ENCODE measurements at places on chromosomes 16 and 17. TPM values are rescaled to one million over a fixed set of nuclear protein-coding genes. Genes with fewer than 3 reads are reported as not detected.

GRCh38 chr17:68539548-68540467, 27.6 kb downstream of the PRKAR1A start:
- peak; percentile 20 for DNase-seq

GRCh38 chr17:66625311-66625767, 209.6 kb upstream of the CACNG5 start:
- no peak for DNase-seq

GRCh38 chr16:19963301-19963700, 78.7 kb upstream of the GPRC5B start:
- DNase-seq: no peak

GRCh38 chr16:89071686-89072547, 21.7 kb upstream of the ACSF3 start:
- no peak for DNase-seq

GRCh38 chr16:72991211-72991610, 56.7 kb downstream of the ZFHX3 start:
- DNase-seq: no peak

DNA sequence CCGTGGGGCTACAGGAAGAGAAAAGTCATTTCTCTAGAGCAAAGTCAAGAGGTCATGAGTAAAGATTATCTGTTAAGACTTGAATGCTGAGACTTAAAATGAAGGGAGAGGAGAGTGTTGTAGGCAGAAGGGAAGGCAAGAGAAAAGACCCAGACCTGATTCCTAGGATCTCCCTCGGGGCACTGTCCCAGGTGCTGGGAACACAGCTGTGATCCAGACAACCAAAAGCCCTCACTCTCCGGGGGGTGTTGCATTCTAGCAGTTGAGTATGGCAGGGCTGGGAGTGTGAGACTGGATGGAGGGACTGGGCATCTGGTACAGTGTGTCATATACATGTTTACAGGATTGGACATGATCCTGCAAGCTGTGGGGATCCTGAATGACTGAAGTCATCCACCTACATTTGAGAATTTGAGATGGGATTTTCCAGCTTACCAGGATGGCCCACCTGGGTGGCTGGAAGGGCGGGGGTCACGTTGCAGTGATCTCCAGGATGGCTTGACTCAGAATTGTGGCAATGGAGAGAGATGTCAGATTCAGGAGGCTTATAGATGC, 29.1 kb downstream of the ARSG start:
- DNase-seq: no peak

DNA sequence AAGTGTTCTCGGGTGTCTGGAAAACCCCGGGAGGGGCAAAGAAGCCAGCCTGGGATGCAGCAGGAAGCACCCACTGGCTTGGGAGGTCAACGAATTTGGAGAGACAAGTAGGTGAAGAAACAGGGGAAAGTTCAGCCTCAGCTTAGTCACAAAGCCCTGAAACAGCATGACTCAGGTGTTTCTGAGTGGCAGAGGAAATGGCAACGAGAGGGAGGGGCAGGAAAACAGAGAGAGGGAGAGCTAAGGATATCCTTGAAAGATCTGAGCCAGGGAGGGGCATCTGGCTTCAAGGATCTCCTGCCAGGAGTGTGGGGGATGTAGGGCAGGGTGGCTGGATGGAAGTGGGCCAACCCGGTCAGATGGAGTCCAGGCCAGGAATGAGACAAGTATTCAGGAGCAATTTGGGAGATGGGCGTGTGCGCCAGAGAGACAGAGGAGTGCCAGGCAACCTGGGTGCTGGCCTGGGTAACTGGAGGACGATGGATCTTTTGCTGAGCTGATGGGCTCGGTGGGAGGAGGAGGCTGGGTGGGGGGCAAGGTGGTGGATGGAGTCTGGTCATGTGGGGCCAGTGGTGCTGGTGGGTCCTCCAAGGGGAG, 27.2 kb downstream of the ABCC3 start:
- peak; percentile 47 for DNase-seq

- DNase-seq: peak; percentile 92
Observed at GRCh38 chr17:49361129-49361901, 735 bp downstream of the ZNF652 start.

- DNase-seq: no peak
Observed at GRCh38 chr17:74389084-74389753, 21.9 kb downstream of the GPR142 start.

DNA sequence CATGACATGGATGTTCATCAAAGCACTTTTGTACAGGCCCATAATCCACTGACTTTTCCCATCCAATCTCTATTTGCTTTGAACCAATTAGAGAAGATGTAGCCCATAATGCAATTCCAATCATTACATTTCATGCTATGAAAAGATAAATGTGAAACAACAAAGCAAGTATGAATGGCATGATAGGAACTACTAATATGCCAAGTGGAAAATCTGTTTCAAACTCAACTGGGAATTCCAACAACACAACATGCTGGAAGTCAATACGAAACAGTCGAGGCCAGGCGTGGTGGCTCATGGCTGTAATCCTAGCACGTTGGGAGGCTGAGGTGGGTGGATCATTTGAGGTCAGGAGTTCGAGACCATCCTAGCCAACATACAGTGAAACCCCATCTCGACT, 39.6 kb upstream of the TMEM97 start:
- DNase-seq: no peak

- no peak for DNase-seq
Observed at GRCh38 chr16:27106305-27106704, 39.6 kb downstream of the C16orf82 start.

- DNase-seq: no peak
Observed at GRCh38 chr16:84068783-84069462, 26.3 kb upstream of the SLC38A8 start.

GRCh38 chr17:2427215-2427614, 26.4 kb upstream of the MNT start:
- no peak for DNase-seq

Gene VTN
- 0.12 TPM for total RNA-seq

Gene TBC1D26
- not detected for total RNA-seq

Gene MYH13
- total RNA-seq: not detected

Gene DOC2A
- 0.30 TPM for total RNA-seq

Gene GPS1
- 92.1 TPM for total RNA-seq

Gene KRTAP9-8
- total RNA-seq: not detected

Measured in activated CD4-positive, alpha-beta T cell treated with anti-CD3 and anti-CD28 coated beads, Interleukin-2, amount 10 ng/mL, durations not matched to agents 7 days and 5 days (primary cell).